NCI-H1930 (cell line): ENCODE measurements at places on chromosomes 4 and X.
A peak's percentile ranks its signal among the peaks of the same experiment; 100 is the strongest.

DNA sequence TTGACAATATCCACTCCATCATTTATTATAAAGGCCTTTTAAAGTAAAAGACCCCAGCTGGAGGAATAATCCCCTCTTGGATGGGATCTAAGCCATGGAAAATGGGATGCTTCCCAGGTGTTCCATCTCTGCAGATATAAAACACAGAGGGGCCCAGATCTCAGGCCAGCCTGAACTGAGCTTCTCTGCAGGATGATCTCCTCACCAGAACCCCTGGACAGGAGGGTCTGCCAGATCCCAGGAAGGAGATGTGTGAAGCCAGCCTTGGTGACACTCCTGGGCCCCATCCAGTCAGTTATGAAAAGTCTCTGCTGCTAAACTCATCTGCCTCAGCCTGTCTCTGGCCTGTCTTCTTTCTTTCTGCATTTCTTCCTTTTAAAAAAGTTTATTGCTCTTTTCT, 56.7 kb downstream of the HTRA3 start:
- DNase-seq = no peak

DNA sequence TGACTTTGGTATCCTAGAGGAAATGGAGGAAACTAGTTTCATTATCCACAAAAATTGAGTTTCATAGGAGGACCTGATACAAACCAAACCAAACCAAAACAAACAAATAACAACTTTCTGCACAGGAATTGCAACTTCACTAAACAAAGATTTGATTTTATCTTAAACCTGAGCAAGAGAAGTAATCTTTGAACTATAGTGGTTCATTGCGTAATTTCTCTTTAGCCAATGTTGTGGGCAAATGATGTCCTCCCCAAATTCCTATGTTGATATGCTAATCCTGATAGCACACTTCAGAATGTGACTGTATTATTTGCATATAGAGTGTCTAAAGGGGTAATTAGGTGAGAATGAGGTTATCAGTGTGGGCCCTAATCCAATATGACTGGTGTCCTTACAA, 102.4 kb downstream of the CAMK2D start:
- DNase-seq = no peak

GRCh38 chr4:137467537-137467936, 64.8 kb downstream of the PCDH18 start:
- DNase-seq = no peak

- no peak for DNase-seq
These were observed 49.1 kb downstream of the TMEM165 start for GRCh38 chr4:55444827-55445226.

- DNase-seq = no peak
These were observed 66.2 kb downstream of the BEX3 start for GRCh38 chrX:103442536-103442901.

- no peak for DNase-seq
These were observed 41.1 kb downstream of the BMPR1B start for GRCh38 chr4:94798808-94799207.

GRCh38 chr4:123671636-123672404, 275.2 kb downstream of the SPRY1 start:
- no peak for DNase-seq

GRCh38 chr4:147799986-147800555, 68.2 kb downstream of the ARHGAP10 start:
- no peak for DNase-seq

DNA sequence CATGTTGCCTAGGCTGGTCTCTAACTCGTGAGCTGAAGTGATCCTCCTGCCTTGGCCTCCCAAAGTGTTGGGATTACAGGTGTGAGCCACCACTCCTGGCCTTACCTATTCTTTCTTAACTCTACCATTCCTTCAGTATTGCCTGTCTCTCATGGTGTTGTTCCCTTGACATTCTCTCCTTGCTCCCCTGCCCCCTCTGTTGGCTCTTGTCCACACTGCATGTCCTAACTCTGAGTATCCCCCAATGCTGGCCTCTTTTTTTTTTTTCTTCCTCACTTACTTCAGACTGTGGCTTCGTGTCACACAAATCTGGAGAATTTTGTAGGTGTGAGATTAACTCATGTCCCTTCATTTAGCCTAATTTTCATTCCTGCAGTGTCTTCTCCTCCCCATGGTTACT, 22.9 kb upstream of the FRMPD4 start:
- DNase-seq = no peak

DNA sequence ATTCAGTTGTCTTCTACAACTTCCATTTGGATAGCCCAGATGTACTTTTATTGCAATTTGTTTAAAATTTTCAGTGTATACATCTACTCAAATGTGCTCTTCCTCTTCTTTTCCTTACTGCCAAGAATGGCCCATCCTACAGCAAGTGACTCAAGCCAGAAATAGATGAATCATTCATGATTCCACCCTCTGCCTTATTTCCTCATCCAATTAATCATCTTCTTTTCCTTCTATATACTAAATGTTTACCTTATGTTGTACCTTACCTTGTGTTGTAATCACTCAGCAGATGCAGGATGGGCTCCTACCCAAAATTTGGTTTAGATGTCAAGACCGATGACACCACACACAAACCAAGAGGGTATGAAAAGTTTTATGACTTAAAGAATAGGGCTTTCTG, 437.8 kb downstream of the GRXCR1 start:
- no peak for DNase-seq

GRCh38 chrX:31258166-31258565, 186.3 kb upstream of the FTHL17 start:
- DNase-seq = no peak

- DNase-seq = peak; percentile 18
These were observed 36.8 kb upstream of the RAB40AL start for GRCh38 chrX:102899940-102900916.

- DNase-seq = no peak
These were observed 11.6 kb downstream of the BLTP1 start for GRCh38 chr4:122163767-122164166.

- DNase-seq = no peak
These were observed 280.8 kb upstream of the NOCT start for GRCh38 chr4:138734746-138735145.

DNA sequence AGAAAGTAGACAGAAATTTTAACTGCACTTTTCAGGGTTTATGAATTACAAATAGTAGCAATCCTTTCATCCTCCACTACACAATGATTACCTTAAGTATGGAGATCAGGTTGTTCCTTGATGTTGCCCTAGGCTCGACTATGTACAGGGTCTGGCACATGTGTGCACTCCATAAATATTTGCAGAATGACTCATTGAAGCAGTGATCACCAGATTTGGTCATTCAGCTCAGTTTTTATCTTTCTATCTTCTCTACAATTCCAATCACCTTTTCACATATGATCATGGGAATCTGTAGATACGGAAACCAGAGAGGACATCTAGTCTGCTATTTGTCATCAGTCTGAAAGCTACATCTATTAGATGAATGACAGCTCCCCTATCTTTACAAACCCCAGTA, 171.7 kb upstream of the HCCS start:
- no peak for DNase-seq
